Breast epithelium (tissue), 4 donors: ENCODE measurements at places on chromosomes 13 and 19. TPM values are rescaled to one million over a fixed set of nuclear protein-coding genes. Genes with fewer than 3 reads are reported as not detected.

ZNF610 gene
- 7.0 TPM for total RNA-seq

RNF113B gene
- not detected for total RNA-seq

DNA sequence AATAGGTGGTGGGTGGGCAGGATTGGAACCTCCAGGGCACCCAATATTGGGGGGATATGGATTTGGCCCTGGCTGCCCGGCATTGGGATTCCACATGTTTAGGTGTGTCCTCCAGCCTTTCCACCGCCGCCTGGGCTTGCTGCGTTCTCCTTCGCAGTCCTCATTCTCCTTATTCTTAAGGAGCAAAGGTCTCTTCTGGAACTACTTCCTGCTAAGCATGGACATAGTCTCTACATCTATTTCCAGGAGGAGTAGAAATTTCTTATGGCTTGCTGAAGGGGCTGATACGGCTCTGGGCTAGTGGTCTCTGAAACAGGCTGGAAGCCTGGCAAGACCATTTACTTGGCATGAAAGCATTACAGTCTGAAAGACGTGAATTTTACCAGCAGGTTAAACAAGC is 9.2 kb upstream of the FCGBP start:
- H3K4me3 ChIP-seq, result no peak overlapping the region
- no peak overlapping the region for H3K27ac ChIP-seq
- no peak for DNase-seq
- no peaks in the 10 kb centered on the region for H3K36me3 ChIP-seq
- no peaks in the 10 kb centered on the region for H3K4me1 ChIP-seq

GRCh38 chr19:32206065-32206464 is 139.3 kb upstream of the ZNF507 start:
- DNase-seq, result no peak
- no peaks in the 10 kb centered on the region for H3K27me3 ChIP-seq
- H3K4me3 ChIP-seq, result no peak overlapping the region

DNA sequence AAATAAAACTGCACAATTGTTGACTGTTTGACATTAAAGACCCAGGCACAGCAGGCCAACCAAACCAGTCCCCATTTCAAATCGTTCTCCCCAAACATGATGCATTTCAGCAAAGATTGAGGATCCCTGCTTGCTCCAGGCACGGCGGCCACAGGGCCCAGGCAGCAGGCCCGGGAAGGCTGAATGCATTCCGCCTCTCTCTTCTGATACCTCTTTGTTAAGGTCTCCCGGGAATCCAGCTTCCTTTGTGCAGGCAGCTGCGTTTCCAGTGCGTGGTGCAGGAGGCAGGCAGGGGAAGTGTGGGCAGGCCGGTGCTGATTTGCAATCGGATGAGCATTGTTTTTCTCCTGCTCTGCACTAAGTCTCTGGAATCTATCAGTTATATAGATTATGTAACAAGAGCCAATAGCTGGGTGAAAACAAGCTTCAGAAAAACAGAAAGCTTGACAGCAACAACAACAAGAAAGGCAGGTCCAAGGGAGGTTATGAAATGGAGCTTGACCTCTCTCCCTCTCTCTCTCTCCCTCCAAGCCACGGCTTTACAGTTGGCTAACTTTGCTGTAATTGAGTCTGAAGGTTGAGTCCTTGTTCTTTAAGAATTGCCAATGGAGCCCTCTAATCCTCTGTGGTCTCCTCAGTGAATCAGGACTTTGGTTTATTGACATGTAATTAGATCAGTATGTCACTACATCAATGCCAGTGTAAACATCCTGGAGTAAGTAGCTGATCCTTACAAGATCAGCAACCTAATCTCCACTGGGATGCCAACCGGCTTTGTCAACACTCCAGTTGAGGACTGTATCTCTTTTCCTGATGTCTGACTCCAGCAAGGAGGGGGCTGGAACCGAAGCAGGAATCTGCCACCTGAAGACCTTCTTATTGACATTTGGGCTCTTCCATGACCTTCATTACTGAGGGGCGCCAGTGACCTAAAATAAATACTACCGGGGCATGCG is 338.0 kb downstream of the TEX29 start:
- no peaks in the 10 kb centered on the region for H3K36me3 ChIP-seq
- no peak overlapping the region for H3K4me3 ChIP-seq
- no peaks in the 10 kb centered on the region for H3K27me3 ChIP-seq
- no peak overlapping the region for H3K27ac ChIP-seq
- H3K4me1 ChIP-seq, result no peaks in the 10 kb centered on the region

- DNase-seq, result no peak
- H3K4me3 ChIP-seq, result no peak overlapping the region
- peaks cover 5% of the 10 kb centered on the region for H3K4me1 ChIP-seq
- H3K27ac ChIP-seq, result no peak overlapping the region
Observed at GRCh38 chr13:75541287-75541686, 3.6 kb upstream of the COMMD6 start.

GRCh38 chr13:80523134-80523533 is 182.2 kb upstream of the SPRY2 start:
- no peak for DNase-seq
- no peaks in the 10 kb centered on the region for H3K4me1 ChIP-seq
- no peak overlapping the region for H3K4me3 ChIP-seq

DNA sequence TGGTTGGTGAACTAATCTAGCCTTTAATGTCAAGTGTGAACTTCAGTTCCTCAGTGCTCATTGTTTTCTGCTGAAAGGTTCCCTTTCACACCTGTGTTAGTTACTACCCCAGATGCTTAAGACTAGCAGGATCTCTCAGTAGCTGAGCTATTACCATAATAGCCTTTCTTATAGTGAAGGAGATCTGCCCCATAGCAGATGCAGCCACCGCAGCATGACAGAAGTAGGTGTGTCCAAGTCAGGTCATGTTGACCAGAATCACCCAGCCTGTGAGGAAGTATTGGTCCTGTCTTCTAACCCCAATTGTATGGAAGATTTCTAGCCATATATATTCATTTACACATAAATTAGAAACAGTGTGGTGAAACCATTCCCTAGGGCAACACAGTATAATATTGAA is 37.3 kb downstream of the ZAR1L start:
- H3K4me3 ChIP-seq, result no peak overlapping the region
- DNase-seq, result no peak
- H3K27ac ChIP-seq, result peak overlapping the region; percentile 36
- H3K36me3 ChIP-seq, result no peaks in the 10 kb centered on the region
- no peaks in the 10 kb centered on the region for H3K4me1 ChIP-seq
